Nucleus accumbens (tissue), 56 donors: ENCODE measurements at places on chromosomes 11 and 22.

DNA sequence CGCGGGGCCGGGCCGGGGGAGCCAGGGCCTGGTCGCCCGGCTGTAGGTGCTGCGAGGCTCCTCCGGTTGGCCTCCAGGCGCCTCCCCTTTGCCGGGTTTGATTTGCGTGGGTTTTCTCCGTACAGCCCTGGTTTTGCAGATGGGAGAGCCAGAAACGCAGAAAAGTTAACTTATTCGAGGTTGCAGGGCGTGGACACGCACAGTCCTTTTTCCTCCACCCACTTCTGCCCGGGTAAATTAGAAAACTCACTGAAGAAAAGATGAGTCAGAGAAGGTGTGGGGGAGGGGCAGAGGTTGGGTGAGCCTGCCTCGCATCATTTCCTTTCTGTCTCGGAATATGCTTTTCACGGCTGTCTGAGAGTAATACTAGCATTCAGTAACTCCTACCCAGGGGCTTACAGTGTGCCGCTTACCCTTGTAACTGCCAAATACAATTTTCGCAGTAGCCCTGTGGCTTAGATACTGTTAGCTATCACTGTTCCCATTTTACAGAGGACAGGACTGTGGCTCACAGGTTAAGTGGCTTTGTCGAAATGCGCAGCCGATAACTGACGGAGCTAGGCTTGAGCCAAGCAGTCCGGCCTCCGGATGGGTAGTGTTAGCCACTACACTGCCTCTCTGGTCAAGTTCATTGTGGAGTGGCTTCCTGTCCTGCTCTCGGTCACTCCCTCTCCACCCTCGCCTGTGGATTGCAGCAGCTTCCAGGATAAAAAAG, 812 bp downstream of the FADD start:
- DNase-seq: no peak

- no peak for DNase-seq
These were observed 266.0 kb upstream of the ANO3 start for GRCh38 chr11:26065944-26066343.

GRCh38 chr11:7571640-7572000, 57.8 kb downstream of the PPFIBP2 start:
- DNase-seq: no peak

- no peak for DNase-seq
These were observed 48.2 kb downstream of the LRFN4 start for GRCh38 chr11:66904981-66905521.

DNA sequence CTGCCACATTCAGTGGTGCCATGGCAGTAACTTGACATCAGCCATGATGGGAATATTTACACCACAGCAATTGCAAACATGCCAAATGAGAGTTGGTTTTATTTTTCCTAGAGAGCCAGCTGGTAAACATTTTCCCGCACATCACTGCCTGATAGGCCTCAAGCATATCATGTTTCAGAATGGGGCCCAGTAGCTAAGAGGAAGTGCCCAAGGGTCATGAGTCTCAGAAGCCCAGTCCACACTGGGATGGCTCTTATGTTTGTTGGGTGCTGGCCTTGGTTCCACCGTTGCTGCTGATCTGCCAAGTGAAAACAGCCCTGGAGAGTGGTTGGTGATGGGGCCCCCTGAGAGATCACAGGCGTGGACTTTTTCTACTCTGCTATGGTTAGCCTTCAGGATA, 64.3 kb upstream of the NAV2 start:
- no peak for DNase-seq
